ENCODE measurements at places on chromosomes 2 and 18.

DNA sequence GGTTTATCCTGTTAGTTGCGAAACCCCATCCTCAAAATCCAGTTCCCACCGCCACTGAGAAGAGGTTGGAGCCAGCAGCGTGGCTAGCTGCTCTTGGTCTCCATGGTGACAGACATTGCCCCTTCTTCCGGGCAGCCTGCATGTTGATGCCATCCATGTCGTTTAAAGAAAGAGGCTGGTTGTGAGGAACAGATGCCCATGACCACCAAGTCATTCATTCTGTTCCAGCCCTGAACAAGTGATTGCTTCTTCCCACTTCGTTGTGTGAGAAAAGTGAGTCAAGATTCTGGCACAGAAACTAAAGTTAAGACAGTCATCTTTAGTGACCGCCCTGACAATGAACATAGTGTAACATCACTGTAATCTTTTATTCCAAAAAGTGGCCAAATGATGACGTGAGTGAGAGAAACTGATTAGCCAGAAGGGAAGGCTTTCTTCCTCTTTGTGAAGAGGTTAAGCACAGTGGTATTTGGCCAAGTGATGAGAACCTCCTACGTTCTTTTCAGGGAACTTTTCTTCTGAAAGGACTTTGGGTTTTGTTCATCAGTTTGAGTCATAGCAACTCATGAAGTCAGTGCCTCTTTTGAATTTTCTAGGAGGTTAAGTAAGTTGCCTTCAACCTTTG lies 272.5 kb downstream of the GALR1 start:
- no peak for DNase-seq

DNA sequence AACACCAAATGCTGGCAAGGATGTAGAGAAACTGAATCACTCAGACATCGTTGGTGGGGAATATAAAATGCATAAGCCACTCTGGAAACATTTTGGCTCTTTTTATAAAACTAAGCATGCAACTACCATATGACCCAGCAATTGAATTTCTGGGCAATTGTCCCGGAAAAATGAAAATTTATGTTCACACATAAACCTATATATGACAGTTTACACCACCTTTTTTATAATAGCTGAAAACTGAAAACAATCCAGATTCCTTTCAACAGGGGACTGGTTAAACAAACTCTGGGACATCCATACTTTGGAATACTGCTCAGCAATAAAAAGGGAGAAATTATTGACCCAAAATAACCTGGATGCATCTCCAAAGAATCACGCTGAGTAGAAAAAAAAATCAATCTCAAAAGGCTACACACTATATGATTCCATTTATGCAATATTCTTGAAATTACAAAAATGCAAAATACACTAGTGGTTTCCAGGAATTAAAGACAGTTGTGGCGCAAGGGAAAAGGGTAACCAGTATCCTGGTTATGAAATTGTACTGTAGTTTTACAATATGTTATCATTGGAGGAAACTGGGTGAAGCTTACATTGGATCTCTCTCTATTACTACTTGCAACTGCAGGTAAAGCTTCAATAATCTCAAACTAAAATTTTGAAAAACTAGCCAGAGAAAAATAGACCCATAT lies 130.2 kb upstream of the PID1 start:
- no peak for DNase-seq

DNA sequence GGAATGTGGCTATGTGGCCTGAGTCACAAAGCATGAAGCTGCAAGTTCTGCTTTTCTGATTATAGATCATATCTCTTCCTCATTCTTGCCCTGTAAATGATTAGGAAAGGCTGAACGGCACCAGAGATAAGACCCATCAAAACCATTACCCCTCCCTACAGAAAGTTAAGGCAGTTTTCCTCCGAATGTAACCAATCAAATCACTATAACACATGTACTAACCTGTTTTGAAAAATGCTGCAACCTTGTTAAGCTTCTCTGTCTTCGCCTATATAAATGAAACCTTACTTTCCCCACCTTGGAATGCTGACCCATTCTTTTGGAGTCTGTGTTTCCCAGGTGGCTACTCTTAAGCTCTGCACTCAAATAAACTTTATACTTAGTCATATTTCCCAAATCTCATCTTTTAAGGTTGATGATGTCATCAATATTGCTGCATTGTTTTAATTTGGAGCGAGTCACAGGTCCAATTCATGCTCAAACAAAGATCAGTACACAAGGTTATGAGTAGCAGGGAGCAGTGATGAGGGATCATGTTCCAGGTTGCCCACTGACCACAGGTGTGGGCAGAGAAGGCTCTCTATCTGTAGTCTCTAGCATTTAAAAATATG lies 662.3 kb downstream of the IRS1 start:
- DNase-seq: no peak

- DNase-seq: no peak
Observed at GRCh38 chr2:149894226-149894625, 306.7 kb upstream of the MMADHC start.

GRCh38 chr2:68121873-68122679 lies 35.6 kb upstream of the PNO1 start:
- DNase-seq: no peak

DNA sequence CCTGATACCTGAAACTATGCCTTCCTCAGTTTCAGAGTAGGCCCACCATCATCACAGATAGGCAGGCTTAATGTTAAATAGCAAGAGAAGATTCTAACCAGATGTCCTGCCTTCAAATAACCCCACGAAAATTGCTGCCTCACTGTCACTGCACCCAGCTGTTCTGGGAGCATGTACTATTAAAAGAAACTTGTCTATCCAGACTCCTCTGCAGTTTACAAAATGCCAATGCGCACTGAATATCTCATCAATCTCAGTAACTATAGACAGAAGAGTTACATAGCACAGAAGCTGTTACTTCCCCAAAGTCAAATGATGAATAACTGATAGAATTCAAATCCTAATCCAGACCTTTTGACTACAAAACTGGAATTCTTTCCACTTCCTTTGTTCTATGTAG lies 43.9 kb downstream of the WDR75 start:
- DNase-seq: no peak

DNA sequence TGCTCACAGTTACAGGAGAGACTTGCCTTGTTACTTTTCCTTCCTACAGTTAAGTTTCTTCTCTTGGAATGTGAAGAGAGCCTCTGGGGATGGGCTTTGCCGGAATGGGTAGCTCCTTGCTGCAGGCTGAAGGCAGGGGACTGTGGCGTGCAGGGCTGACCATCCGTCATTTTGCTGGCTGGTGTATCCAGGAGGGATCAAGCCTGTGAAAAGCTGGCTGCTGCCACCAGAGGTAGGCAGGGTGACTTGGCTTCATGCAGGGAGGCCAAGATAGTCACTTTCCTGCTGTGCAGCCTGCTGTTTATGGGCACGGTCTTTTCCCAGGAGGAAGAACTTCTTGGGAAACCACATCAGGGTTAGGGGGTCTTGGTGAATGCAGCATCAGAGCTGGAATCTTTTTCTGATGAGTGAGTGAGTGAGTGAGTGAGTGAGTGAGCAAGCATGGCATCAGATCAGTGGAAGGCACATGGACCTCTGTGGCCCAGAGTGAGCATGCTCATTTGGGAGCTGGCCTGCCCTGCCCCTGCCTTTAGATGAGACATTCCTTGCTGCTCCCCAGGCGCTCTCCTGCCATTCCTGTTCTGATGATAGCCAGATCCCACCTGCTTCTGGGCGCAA lies 33.0 kb downstream of the FHOD3 start:
- DNase-seq: no peak

DNA sequence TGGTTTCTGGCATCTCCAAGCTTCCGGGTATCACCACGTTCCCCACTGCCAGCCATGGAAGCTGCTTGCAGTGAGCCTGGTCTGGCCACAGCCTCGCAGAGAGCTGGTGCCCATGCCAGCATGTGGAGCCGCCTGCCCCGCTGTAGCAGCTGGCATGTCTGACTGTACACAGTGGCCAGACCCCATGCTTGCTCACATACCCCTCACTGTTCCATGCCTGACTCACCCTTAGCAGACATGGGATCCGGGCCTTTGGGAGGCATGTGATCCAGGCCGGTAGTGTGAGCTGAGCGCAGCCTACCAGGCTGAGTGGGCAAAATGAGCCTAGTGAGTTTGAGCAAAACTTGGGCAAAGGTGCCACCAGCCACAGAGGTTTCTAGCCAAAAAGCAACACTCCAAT lies 18.8 kb upstream of the RPRD1A start:
- DNase-seq: no peak

Data from NCI-H2081 treated with DMSO at 0.1 percent for 48 hours (cell line).